ENCODE measurements at places on chromosomes 16 and 17.

- no peak for DNase-seq
Observed at GRCh38 chr17:73689596-73690275, 45.5 kb upstream of the SDK2 start.

GRCh38 chr16:67942200-67942509, 1.8 kb downstream of the LCAT start:
- DNase-seq, result no peak

GRCh38 chr17:40173091-40173777, 4.0 kb upstream of the RAPGEFL1 start:
- no peak for DNase-seq

DNA sequence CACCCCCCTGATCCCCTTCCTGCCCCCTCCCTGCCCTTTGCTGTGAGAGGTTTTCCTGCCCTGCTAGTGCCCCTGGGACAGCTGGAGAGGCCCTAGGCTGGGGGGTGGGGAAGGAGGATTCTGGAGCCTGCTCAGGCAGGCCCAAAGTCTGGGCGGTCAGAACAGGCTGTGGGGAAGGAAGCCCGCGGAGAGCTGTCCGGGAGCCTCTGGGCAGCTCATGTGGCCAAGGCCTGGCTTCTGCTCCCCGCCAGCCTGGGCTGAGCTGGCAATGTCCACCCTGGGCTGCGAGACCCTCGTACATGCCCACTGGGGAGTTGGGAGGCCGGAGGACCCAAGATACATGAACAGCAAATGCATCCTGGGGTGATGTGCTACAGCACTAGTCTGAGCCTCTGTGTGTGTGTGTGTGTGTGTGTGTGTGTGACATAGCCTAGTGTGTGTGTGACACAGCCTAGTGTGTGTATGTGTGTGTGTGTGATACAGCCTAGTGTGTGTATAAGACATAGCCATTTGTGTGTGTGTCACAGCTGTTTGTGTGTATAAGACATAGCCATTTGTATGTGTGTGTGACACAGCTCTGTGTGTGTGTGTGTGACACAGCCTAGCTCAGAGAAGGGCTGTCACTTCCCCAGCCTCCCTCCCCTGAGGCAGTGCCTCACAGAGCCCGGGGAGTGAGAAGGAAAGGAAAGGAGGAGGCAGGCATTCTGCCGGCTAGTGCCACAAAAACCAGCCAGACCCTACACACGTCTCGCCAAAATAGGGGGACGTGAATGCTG, 201.4 kb upstream of the CIBAR2 start:
- peak; percentile 78 for DNase-seq

DNA sequence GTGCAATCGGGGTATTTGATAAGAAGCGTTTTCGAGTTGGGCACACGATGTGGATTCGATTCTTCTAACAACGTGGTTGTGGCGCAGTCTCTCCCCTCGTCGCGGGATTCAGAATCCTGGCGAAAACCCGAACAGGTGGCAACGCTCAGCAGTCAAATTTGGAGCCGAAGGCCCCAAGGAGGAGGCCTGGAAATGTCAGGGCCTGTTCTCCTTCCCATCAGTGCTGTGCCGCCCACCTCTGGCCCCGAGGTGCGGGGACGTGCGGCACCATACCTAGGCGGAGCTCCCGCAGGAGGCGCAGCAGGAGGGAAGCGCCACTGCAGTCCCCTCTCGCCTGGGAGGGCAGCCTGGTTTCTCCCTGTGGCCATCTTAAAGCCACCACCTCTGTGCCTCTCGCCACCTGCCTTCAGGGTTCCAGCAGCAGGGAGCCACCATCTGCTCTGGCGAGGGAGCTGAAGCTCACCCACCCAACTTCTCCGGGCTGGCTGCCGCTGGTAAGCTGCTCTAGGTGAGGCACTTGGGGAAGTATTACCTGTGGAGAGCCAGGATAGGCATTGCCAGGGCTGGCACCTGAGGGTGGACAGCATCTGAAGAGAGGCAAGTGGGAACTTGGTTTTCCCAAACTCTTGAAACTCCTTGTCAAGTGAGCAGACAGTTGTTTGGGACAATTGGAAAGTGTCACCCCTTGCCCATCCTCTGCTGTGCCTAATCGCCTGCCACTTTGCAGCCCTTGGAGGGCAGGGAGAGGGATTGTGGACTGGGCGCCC, 2.6 kb upstream of the AATF start:
- no peak for DNase-seq

DNA sequence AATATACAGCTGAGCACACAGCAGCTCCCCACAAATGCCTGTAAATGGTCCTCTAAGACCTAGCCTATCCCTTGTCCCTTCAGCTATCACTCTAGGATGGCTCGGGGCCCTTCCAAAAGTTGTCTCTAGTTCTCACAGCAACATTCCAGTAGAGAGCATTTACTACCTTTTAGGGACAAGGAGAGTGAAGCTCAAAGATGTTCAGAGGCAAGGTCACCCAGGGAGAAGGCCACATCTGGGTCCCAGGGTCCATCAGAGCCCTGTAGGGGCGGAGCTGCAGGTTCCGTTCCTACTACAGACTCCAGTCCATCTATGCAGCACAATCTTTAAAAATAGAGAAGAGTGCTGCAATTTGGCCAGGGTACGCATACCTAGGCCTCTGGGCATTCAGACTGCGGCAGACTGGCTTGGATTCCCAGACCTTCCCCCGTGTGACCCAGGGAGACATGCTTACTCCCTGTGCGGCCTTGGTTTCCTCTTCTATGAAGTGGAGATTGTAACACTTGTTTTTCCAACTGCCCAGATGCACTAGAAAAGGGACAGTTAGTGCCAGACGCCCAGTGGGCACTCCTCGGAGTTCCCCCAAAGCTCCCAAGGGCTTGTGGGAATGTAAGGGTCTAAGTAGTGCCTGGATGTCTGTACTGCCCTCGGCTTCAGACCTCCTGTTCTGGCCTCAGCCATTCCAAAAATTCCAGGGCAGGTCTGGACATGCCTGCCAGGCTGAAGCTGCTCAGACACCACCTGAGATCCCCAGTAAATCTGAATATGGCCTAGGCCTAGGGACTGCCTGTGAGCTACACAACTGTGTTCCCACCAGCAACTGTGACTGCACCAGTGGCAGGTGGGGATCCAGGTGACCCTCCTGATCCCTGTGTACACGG, 2.5 kb downstream of the SLC12A4 start:
- DNase-seq, result no peak

GRCh38 chr16:47019568-47019967, 46.1 kb upstream of the DNAJA2 start:
- DNase-seq, result peak; percentile 19

DNA sequence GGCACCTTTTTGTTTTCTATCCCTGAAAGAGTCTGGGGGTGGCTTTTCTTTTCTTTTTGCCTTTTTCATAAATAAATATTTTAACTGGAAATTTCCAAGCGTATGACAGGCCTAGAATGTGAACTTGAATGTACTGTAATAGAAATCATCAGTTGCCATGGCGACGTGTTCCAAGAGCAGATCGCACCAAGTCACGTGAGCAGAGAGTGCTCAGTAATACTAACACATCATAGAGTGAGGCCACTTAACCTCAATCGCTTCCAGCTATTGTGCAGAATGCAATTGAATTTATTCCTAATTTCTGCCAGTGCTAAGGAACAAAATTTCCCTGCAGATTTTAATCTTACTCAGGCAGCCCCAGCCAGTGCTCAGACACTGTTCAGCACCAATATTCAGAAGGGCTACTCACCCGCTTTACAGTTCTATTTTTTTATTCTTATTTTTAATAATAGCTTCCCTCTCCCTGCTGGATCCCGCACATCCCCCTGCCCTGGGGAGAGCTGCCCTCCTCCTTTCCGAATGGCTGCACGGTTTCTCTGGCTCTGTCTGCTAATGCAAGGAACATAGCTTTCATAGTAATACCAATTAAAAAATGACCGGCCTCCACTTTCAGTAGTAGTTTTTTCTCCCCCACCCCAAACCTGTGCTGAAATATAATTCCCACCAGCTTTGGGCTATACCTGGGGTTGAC, 26.2 kb upstream of the PMFBP1 start:
- peak; percentile 83 for DNase-seq

GRCh38 chr16:24717411-24717810, 12.0 kb upstream of the TNRC6A start:
- DNase-seq, result peak; percentile 21

DNA sequence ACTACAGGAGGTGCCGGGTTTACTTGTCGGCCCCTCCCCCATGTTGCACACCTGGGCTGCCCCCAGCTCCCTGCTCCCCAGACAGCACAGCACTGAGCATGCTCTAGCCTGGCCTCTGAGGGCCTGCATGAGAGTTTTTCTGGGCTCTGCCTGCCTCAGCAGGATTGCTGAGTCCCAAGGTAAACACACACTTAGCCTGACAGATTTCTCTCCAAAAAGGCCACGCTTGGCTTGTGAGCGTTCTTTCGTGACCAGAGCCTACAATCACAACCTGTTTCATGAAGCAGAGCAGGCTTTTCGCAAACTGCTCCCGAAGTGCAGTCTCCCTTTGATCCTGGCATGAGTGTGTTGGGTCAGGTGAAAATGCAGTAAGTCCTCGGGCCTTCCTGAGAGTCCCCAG, 9.8 kb upstream of the CD300E start:
- peak; percentile 27 for DNase-seq

All from tongue (tissue), 3 donors.